ENCODE measurements at places on chromosomes 4 and X.

- no peak for DNase-seq
These were observed 39.4 kb downstream of the ZNF185 start for GRCh38 chrX:152937236-152937635.

GRCh38 chrX:154434394-154435168 is 2.4 kb upstream of the GDI1 start:
- no peak for DNase-seq

GRCh38 chr4:65250916-65251315 is 419.4 kb downstream of the EPHA5 start:
- no peak for DNase-seq

DNA sequence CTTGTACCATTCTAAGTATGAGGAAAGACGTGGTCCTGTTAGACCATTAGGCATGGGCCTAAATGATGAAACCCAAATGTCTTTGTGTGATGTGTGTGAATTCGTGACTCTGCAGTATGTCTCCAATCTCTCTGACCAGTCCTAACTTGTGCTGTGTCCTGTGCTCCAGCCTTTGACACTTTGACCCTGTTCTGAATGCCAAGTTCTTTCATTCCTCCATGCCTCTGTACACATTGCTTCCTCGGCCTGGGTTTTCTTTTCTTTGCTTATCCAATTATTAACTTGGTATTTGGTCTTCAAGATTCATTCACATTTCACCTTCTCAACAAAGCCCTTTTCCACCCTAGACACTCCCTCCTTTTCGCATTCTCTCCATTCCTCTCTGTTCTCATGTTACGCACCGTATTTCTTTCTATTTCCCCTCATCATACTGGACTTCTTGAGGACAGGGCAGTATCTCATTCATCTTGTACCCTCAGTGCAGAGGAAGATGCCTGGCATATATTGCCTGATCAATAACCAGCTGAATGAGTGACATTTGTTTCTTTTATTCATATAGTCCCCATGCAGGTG is 138.7 kb downstream of the F11 start:
- no peak for DNase-seq

DNA sequence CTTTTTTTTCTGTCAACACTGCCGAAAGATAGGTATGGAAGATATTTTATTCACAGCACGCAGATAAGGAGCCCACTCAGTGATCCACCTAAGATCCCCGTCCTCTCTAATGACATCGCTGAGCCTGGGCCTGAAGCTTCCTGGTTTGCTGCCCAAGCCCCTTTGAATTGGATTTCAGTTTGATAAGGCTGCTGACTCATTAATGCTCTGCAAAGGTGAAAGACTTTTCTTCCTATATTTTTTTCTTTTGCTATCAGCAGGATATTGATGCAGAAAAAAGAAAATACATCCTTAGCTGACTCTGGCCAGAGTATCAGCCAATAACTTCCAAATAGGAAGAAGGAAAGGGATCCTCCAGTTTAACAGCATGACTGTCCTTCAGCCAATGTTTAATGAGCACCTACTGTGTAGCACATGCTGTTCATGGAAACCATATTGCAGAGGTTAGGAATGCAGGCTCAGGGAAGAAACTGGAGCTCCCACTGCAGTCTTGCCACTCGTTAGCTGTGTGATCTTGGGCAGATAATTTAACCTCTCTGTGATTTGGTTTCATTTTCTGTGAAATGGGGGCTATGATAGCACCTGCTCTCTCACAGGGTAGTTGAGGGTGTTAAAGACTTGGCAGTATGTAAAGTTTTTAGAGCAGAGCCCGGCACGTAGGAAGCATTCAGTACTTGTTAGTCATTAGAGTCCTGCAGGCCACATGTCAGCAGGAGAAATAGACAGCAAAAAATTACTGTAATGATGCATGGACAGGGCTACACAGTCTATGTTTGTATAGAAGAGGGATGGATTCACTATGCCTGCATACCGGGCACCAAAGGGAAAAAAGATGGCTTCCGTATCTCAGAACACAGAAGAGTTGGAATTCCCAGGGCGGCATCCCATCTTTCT is 39.3 kb downstream of the EVC start:
- no peak for DNase-seq

DNA sequence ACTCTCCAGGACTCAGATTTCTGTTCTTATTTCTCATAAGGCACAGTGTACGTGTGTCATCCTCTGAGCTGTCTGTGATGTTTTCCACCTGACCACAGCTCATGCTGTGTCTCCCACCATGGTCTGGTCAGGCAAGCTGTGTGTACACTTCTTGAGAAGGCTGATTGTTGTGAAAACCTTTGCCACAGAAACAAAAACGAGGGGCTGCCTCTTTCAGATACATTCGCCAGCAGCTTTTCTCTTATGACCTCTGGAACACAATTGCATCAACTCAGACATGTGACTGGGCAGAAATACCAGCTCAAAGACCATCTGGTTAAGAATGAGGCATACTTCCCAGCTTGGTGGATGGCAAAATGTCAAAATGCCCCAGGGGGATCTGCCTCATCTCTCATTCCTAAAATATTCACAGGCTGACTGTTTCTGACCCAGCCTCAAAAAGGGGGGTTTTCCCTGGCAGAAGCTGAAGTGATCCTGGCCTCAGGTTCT is 46.1 kb downstream of the PGRMC2 start:
- DNase-seq, result no peak

GRCh38 chrX:17977696-17978095 is 116.6 kb upstream of the RAI2 start:
- no peak for DNase-seq

- no peak for DNase-seq
These were observed 56.4 kb downstream of the RAB28 start for GRCh38 chr4:13427599-13428325.

GRCh38 chrX:35665311-35665710 is 132.8 kb upstream of the MAGEB16 start:
- no peak for DNase-seq

DNA sequence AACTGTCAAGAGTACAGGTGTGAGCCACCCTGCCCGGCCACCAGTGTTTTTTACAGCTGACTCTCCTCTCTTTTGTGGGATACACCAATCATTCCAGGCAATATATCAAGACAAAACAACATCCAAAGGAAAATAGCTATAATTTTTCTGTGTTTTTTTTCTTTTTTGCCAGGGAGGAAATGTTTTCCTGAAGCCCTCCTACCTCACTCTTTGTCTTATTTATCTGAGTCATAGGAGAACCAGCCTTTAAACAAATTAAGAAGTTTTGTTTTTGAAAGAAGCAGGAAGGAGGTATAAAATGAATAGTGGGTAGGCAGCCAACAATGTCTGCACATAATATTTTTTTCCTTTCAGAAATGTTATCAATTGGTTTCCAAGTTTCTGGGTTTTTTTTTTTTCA is 493.9 kb downstream of the CCSER1 start:
- DNase-seq, result no peak

GRCh38 chrX:7787714-7788113 is 55.3 kb upstream of the VCX start:
- no peak for DNase-seq

DNA sequence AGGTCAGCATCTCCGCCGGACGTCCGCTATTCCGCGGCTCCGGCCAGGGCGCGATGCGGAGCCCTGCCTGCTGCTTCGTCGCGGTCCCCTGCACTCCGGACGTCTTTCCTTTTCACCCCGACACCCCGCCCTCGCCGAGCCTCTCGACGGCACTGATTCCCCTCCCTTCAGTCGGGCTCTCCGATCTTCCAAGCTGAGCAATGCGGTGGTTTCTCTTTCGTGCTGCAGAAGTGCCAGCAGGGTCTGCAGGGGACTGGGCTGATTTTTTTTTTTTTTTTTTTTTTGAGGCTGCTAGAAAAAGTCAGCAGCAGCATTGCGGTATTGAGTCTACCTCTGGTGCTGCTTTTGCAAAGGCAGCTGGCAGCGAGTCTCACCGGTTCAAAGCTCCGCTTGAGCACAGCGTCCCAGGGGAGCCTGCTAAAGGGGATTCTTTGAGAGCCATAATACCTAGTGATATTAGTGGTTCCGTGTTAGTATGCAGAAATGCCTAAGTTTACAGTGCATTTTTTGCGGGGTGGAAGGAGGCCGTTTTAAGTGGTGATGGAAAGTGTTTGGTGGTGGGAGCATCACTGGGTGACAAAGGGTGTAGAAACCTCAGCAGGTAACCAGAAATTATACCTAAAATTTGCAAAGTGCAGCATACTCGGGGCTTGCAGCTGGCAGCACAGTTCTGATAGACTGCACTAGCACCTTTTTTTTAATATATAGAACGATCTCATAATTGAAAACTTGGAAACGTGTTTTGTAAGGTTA is 969 bp downstream of the STIM2 start:
- peak; percentile 79 for DNase-seq

- DNase-seq, result no peak
These were observed 54.1 kb downstream of the ATRX start for GRCh38 chrX:77731821-77732419.

GRCh38 chrX:38170556-38170955 is 50.1 kb downstream of the SRPX start:
- no peak for DNase-seq

DNA sequence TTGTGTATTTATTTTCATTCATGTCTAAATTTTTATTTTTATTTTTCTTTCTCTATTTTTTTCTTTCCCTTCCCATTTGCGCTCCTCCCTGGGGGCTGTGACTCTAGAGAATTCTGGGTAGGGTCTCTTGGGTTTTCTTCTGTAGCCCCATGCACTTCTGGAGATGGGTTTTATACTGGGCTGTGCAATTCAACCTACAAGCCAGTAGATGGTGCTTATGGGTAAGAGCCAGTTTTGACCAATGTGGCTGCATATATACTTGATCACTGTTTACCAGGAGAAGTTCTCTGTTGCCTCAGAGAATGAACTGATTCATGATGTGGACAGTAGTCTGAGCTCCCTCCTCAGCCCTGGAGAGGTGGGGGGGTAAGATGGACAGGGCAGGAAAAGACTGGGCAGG is 614.6 kb downstream of the PCDH19 start:
- no peak for DNase-seq

GRCh38 chr4:85861064-85861765 is 386.3 kb downstream of the ARHGAP24 start:
- DNase-seq, result no peak

DNA sequence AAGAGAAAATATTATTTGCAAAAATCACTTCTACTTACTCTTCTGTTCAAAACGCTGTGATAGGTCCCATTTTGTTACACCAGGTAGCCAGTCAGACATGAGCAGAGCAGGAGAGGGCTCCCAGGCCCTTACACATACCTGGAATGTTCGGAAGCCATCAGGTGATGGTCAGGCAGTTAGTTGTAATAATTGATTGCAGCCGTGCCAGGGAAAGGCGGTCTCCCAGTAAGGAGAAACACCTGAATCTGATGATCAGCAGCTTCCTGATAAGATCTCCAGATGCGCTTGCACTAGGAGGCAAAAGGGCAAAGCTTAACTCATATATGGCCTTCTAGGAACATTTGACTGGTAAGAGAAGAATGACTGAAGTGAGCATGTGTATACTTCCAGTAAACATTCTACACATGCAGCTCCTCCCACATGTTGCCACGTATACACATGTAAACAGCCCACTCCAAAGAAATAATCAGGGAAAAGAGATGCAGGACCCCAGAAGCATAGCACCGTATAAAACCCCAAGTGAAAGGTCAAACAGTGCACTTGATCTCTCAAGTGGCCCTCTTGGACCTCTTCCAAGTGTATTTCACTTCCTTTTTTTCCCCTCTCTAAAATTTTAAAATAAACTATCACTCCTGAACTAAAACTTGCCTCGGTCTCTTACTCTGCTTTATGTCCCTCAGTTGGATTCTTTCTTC is 1338.0 kb downstream of the FSTL5 start:
- DNase-seq, result no peak

DNA sequence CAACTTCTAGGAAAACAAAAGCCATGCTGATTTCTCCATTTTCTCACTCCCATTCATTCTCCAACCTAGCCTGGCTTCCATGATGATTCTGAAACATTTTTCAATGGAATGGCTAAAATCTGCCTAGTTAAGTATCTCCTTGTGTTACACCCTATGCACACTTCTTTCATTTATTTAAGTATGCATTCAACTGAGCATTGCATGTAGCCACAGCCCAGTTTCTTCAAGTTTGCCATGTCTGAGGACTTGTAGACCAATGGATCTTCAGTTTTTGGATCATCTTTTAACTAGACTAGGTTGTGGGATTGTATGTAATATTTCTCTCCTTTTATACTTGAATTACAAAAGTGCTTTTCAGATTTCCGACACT is 35.5 kb upstream of the MGST2 start:
- no peak for DNase-seq

DNA sequence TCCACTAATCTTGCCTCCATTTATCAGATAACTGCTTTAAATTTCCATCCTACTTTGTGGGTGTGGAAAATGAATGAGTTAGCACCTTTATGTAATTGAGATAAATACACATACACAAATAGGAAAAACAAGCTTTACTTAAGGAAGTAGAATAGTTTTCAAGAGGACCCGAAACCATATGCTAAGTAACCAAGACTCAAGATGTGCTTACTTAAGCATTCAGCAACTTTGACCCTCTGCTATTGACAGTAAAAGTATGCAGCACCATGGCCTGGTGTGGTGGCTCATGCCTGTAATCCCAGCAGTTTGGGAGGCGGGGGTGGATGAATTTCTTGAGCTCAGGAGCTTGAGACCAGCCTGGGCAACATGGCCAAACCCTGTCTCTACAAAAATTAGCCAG is 29.9 kb downstream of the RNF175 start:
- DNase-seq, result no peak

- no peak for DNase-seq
These were observed 238.8 kb downstream of the LDB2 start for GRCh38 chr4:16659694-16660093.

GRCh38 chrX:70592091-70592490 is 147.5 kb downstream of the DLG3 start:
- no peak for DNase-seq

DNA sequence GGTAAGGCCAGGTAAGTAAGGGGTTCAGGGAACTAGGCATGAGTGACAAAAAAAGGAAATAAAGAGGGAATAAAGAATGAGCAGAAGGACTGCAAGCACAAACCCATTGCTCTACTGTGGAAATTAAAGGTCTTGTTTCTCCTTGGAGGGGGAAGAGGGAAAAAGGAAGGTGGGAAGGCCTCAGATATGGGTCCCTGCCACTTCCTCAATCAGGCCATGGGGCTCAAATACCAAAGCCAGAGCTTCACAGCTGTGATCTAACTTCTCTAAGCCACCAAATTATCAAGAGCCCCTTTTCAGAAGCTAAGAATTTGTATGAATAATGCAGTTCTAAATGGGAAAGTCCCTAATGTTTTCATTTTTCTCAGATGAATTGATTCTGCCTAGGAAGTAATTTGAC is 4.7 kb downstream of the USP51 start:
- no peak for DNase-seq

- DNase-seq, result no peak
These were observed 343.9 kb downstream of the UNC5C start for GRCh38 chr4:95204873-95205272.

GRCh38 chr4:71338846-71339593 is at the start of gene SLC4A4:
Gene SLC4A4, plus strand, starts transcription at chr4:71339020.
- peak; percentile 19 for DNase-seq

- DNase-seq, result no peak
These were observed 1.2 kb downstream of the EIF1AX start for GRCh38 chrX:20140420-20140819.

GRCh38 chrX:131841496-131842437 is 181.3 kb upstream of the STK26 start:
- peak; percentile 58 for DNase-seq

All from CD4-positive, alpha-beta T cell treated with Interleukin-2 at 100 ng/mL for 4 hours (primary cell).